NCI-H446 (cell line): ENCODE measurements at places on chromosomes 2 and 18.

DNA sequence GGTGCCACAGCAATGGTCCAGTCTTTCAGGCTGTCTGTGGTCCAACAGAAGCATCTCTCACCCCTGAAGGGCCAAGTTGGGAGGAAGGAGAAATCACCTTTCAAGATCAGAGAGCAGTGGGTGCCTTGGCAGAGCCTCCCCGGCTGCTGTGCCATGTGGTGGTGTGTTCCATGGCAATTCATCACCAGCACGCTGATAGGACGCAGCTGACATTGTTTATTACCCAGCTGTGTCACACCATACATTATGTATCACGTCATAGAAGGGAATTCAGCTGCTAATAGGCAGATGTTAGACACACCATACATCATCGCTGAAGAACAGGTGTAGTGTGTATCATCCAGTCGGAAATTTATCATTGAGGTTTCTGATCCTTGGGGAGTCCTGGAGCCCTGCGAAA, 29.6 kb upstream of the RPL31 start:
- no peak for DNase-seq

- peak; percentile 58 for DNase-seq
Observed at GRCh38 chr2:153601812-153602211, 123.2 kb upstream of the RPRM start.

- no peak for DNase-seq
Observed at GRCh38 chr2:158619496-158619895, 162.7 kb downstream of the PKP4 start.

DNA sequence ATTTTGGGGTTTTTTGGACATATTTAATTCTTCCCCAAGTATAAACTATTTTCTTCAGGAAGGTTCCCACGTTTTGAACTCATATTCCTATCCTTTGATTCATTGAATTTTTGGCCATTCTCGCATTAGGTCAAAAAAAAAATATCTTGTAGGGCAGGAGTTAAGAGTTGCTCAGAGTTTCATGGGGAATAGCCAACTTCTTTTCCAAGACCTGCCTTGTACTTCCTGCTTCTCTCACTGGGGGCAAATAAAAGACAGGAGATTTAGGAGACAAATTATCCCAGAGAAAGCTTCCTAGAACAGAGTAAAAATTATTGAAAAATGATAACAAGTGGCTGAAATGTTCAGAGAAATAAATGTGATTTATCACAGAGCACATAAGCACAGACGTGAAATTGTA, 55.2 kb upstream of the BCL11A start:
- DNase-seq: no peak

DNA sequence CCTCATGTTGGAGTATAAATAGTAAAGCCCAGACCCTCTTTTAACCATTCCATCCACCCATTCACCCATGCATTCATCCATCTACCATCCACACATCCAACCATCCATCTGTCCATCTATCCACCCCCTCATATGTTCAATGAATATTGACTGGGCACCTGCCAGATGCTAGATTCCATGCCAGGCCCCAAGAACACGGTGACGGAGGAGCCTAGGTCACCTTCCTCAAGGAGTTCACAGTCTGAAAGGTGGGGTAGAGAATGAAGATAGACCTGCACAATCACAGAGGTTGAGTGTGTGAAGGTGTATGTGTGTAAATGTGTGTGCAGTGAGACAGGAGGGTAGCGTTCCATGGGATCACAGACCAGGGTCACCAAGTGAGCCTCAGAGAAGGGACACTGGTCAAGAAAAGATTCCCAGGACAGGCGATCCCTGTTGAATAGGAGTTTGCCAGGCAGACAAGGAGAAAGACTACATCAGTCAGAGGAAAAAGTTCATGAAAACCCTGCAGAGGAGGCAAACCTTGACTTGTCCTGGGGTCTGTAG, 287.2 kb downstream of the CYP26B1 start:
- DNase-seq: no peak

DNA sequence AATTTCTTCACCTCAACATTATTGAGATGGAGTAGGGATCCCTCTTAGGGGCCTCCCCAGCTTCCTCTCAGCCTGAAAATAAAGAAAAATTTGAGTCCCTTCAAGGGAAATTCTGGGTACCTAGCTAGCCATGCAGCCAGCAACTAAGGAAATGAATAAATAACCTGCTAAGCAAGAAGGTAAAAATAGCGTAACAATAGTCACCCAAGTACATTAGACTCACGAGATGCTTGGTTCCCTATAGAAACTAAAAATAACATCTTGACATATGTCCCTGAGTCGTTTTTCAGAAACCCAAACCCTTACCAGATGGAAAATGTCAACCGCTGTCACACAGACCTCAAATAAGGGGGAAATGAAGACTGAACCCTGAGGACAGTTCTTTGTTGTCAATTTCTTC, 51.9 kb downstream of the CACNB4 start:
- no peak for DNase-seq

DNA sequence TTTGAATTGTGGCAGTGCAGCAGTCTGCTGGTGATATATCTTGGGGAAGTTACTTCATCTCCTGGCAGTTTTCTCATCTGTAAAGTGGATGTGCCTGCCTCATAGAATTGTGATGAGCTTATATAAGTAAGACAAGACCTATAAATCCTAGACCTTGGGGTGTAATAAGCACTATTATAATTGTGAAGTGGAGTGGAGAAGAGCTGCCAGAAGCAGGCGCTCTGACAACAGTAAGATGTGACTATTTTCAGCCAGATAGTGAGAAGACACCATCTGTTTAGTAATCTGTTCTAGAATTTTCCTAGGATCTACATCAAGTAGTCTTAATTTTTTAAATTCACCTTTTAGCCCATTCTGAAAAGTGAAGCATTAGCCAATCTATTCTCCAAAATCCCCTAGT, 85.6 kb upstream of the TSPYL6 start:
- no peak for DNase-seq

DNA sequence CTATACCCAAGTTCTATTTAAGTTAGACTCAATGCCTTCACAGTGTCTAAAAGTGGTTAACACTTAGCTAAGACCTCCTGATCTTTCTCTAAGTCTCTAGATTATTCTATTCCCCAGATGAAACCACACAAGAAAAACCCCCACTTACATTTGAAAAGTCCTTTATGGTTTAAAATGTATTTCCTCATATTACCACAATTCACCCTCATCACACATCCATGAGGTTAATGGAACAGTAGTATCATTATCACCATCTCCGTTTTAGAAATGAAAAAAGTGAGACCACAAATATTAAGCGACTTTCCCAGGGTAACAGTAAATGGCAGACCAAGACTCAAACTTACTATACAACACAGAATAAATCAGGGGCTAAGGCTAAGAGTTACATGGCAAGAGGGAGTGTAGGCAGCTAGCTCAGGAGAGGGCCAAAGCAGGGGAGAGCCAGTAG, 28.6 kb downstream of the EPG5 start:
- DNase-seq: no peak

- no peak for DNase-seq
Observed at GRCh38 chr18:70720607-70721006, 431.8 kb downstream of the SOCS6 start.

DNA sequence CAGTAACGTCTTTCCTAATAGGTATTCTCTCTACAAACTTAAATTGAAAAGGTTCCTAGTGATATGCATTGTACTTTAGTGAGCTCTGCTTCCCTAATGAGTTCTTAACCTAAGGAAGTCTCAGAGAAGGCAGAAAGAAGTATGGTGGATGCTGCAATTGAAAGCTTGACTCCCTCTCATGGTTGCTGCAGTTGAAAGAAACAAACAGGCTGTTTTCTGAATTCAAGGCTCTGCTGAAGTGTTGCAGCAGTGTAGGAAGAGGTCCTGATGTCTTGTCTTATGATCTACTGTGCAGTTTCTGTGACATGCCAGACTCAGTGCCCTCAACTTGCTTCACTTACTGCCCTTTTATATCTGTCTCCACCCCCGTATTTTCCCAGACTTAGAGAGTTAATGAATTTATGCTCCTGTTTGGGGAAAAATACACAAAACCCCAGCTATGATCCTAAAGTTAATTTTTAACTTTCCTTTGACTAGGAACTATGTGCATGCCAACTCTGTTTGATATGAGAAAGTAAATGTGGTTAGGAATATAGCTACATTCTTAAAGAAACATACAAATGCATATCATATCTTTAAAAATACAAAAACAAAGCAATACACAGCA, 655.3 kb upstream of the FAM98A start:
- DNase-seq: no peak

GRCh38 chr2:130836501-130837174, at the start of gene ARHGEF4:
Gene ARHGEF4, plus strand, starts transcription at chr2:130836914. Its CDS starts 40 bp downstream, at chr2:130836954.
- DNase-seq: no peak

GRCh38 chr2:568639-569235, 108.5 kb downstream of the TMEM18 start:
- DNase-seq: no peak

- DNase-seq: no peak
Observed at GRCh38 chr2:221818616-221819320, 246.7 kb upstream of the EPHA4 start.

GRCh38 chr2:105597806-105598803, 146.6 kb upstream of the NCK2 start:
- DNase-seq: no peak

GRCh38 chr18:28669165-28669564, 492.2 kb upstream of the CDH2 start:
- DNase-seq: no peak

DNA sequence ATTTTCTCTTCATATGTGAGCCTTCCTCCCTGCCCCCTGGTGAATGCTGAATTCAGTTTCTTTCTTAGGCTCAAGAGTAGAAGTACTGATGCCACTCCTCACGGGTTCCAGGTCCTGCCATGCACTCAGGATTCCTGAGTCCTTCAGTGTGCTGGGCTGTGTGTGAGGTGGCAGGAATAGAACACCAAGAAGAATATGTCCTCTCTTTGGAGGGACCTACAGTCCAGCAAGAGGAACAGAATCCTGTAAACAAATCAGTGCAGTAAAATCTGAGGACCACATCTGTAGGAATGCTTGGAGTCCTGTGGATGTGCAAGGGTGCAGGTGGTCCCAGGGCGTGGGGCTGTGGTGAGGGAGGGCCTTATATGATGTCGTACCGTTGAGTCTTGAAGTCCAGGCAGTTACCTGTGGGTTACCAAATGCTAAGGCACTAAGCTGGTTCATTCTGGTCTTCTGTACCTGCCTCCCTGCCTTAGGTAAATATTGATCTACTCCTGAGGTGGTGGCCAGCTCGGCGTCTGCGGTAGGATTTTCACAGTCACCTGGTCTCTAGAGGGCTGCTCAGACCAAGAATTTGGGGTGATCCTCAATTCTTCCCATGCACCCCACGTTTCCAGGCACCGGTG, 5.5 kb downstream of the ASAP2 start:
- no peak for DNase-seq

DNA sequence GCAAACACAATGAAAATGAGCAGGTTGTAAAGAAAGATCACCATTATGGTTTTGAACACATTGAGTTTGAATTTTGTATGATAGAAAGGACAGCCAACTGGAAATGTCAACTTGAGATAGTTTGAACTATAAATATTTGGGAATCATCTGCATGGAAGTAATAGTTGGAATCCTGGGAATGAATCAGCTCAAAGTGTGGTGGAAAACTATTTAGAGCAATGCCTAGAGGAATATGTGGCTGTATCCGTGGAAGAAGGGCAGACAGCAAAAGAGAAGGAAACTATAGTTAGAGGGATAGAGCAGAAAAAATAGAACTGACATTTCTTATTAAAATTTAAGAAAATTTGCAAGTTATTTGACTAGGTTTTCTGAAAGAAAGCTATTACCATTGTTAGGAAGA, 112.5 kb upstream of the OTX1 start:
- no peak for DNase-seq

DNA sequence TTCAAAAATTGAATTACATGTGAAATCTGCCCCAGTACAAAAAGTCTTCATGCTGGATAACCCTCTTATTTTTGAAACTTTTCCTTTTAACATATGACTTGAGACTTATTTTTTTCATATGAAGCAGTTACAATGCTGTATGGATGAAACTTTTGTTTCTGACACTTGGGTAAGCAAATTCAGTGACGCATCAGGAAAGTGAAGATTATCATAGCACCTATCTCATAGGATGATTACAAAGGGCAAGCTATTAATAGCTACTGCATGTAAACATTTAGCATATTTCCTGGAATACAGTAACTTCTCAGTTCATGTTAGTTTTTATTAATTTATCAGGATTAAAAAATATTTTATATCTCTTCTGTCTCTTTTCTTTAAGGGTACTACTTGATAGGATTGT, 1109.2 kb downstream of the LRP1B start:
- no peak for DNase-seq

DNA sequence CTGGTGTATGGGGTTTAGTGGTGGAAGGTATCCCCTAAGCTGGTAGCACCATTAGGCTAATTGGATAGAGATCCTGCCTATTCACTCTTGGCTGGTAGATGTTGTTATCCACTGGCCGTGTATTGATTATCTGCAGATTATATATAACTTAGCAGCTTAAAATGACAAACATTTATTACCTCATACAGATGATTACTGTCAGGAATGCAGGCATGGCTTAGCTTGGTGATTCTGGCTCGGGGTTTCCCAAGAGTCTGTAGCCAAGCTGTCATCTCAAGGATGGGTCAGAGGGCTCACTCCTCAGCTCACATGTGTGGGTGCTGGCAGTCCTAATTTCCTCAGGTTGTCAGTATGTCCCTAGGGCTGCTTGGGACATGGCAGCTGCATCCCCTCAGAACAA, 465.8 kb downstream of the PARD3B start:
- no peak for DNase-seq

GRCh38 chr2:68043695-68044094, 19.1 kb downstream of the C1D start:
- DNase-seq: no peak

- DNase-seq: no peak
Observed at GRCh38 chr2:229519655-229520430, 194.5 kb downstream of the DNER start.

GRCh38 chr2:109376796-109377495, 236.8 kb downstream of the SEPTIN10 start:
- DNase-seq: no peak

- DNase-seq: no peak
Observed at GRCh38 chr2:11467749-11468148, 1.8 kb upstream of the E2F6 start.

DNA sequence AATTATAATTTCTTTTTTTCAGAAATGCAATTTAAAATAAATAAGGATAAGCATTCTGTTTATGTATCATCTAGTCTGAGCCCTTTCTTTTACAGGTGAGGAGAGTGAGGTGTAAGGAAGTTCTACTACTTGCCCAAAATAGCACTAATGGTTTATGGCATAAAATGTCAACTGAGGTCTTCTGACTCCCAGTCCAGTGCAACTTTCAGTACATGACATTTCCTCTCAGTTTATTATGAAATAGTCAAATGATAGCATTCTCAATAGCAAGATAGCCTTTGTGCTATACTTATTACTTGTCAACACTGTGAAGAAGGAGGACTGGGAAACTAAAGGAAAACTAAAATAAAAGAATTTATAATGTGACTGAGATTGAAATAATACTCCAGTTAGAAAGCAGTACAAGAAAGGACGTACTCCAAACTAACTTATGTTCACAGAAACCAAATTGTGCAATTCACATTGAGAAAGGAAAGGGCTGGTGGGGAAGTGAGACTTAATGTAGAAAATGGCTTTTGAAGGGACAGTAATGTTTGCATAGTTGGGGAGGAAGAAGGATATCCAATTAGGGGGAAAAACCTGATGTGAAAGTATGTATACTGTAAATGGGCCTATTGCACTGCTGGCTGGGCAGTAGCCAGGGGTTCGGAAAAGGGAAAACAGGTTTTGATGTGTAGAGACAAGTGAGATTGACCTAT, 166.7 kb upstream of the ZEB2 start:
- no peak for DNase-seq

- no peak for DNase-seq
Observed at GRCh38 chr2:20796374-20796791, 26.5 kb downstream of the LDAH start.

- DNase-seq: no peak
Observed at GRCh38 chr2:100765481-100765880, 54.5 kb upstream of the NPAS2 start.

- DNase-seq: no peak
Observed at GRCh38 chr2:72961853-72962468, 44.6 kb downstream of the EMX1 start.
